ENCODE measurements at places on chromosomes 5 and 9.

GRCh38 chr9:99269416-99269815 lies 47.3 kb downstream of the SEC61B start:
- no peak for DNase-seq

GRCh38 chr5:135466178-135467050 lies 14.3 kb upstream of the TIFAB start:
- peak; percentile 58 for DNase-seq

GRCh38 chr9:79598562-79599345 lies 27.0 kb downstream of the TLE4 start:
- DNase-seq = no peak

DNA sequence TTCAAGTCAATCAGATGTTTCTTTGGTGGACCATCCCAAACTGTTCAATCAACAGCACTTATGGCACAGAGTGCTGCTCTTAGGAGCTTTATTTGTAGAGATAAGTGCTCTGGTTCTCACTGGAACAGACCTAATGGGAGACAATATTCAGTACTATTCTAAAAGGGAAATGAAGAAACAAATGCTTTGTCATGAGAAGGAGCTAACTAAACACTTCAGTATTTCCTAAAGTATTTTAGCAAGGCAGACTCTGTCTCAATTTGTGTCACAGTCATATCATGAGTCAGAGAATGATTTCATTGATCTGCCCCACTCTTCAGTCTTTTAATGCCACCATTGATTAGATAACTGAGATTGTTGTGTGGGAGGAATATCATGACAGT lies 175.3 kb downstream of the SLF1 start:
- no peak for DNase-seq

DNA sequence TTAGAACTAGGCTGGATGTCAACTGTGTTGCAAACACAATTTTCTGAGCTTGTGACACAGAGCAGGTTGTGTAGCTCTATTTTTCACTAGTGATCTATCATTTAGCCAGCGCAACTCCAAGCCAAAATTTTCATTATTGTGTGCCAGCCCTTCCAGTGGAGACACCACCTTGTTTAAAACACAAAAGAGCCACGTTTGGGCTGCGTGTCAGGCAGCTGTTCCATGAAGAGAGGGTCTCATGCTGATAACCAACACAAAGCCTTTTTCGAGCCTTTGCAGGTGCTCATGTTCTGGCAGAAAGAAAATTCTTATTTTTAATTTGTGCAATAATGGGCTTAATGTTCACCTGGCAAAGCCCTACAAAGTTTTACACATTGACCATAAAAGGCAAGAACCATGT lies 237.6 kb upstream of the RGMB start:
- no peak for DNase-seq

- DNase-seq = no peak
These were observed 217.4 kb downstream of the SLIT3 start for GRCh38 chr5:169083394-169084018.

GRCh38 chr5:93192087-93192486 lies 388.9 kb downstream of the NR2F1-AS1 start:
- no peak for DNase-seq

GRCh38 chr9:69027355-69028097 lies 8.0 kb upstream of the FXN start:
- peak; percentile 8 for DNase-seq

GRCh38 chr9:84319632-84320031 lies 20.9 kb downstream of the SLC28A3 start:
- DNase-seq = no peak

DNA sequence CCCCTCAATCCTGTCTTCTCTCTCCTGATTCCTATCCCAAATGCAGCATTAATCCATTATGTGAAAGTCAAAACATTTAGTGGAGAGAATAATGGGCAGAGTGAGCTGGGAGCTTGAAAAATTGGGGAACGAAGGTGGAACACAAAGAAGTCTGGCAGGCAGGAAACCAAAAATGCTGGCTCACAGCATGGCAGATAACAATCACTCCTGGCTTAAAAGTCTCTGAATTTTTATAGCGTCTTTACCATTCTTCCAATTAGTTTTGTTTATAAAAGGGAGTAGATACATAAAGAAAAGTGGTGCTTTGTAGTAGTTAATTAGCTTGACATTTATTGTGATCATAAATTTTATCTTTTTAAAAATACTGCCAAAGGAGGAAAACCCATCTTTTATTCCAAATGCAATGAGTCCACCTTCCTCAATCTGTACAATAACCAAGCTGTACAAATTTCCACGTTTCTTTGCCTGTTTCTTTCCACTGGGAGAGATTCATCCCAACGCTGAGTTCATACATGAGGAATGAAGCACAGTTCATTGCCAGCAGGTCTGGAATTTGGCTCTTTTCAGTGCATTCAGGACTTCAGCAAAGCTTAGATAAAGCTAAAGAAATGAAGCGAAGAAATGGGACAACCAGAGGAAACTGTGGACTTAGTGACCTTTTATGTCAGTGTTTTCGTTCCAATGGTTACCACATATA lies 174.7 kb downstream of the HMHB1 start:
- no peak for DNase-seq

GRCh38 chr5:96440185-96440538 lies 7.1 kb upstream of the PCSK1 start:
- no peak for DNase-seq

GRCh38 chr5:59483971-59484472 lies 409.5 kb downstream of the PDE4D start:
- no peak for DNase-seq

DNA sequence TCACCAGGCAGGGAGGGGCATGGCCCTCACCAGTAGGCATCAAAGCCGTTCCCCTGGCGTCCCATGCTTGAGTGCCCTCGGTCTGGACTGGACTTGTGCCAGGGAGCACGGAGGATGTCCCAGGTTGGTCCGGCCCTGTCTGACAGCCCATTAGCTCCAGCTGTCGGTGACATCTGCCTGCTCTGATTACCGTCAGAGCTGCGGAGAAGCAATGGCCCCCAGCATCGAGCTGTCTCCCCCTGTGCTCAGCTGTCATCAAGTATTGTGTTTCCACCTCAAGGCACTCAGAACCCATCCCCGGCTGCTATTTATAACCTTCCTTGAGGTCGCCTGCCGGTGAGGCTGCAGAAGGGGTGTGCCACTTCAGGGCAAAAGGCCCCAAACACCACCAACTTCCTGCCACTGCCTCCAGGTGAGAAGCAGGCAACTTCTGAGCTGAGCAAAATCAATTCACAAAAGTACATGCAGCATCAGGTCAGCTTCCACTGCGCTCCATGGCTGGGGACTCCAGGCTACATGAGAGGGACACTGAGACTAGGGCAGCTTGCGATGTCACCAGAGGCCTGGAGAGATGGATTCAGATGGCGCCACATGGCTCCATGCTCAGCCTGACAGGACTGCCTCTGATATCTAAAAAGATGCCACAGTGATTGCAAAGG lies 142.7 kb downstream of the C5orf15 start:
- DNase-seq = no peak

DNA sequence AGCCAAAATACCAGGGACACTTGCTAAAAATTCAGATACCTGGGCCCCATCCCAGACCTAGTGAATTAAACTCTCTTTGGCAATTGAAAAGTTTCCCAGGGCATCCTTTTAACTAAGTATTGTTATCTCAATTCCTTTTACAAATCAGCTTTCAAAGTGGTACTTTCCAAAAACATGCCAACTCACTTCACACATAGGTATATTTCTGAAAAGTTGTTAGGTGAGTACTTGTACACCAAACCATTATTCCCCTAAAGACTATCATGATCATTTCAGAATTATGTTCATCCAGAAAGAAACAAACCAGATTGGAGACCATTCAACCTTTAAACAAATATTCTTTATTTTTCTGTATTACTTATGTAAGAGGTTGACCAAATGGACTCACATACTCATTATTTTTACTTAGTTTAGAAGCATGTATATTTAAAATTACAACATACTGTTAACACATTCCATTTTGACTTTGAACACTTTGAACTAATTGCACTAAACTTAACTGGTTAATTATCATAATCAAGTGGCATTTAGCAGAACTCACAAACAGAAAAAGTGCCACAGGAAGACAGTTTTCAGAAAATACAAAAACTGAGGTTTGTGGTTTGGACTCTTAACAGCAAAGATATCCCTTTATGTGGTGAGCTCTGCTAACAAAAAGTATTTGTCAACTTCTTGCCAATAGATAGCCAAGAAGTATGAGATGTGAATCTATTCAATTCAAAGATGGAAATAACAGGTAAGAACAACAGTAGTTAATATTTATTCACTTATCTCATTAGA lies 40.7 kb downstream of the KIAA0825 start:
- no peak for DNase-seq

- no peak for DNase-seq
These were observed 172.5 kb downstream of the FSTL4 start for GRCh38 chr5:133439859-133440258.

GRCh38 chr9:19116107-19116790 lies 11.0 kb downstream of the PLIN2 start:
- no peak for DNase-seq

DNA sequence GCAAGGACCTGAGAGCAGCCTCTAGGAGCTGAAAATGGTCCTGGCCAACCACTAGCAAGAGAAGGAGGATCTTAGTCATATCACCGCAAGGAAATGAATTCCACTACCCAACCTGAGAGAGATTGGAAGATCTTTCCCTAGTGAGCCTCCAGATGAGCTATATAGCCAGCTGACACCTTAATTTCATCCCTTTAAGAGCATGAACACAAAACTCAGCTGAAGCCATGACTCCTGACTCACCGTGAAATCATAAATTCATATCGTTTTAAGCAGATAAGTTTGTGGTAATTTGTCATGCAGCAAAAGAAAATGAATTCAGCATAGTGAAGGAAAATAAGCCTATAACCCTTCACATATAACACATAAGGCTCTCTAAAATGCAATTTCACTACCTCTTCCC lies 23.5 kb downstream of the MAPKAP1 start:
- DNase-seq = no peak

GRCh38 chr5:177596775-177597238 lies 3.1 kb upstream of the B4GALT7 start:
- DNase-seq = no peak

- DNase-seq = no peak
These were observed 98.1 kb upstream of the FER start for GRCh38 chr5:108649646-108650045.

GRCh38 chr5:21603796-21604195 lies 1249.3 kb downstream of the CDH12 start:
- no peak for DNase-seq

DNA sequence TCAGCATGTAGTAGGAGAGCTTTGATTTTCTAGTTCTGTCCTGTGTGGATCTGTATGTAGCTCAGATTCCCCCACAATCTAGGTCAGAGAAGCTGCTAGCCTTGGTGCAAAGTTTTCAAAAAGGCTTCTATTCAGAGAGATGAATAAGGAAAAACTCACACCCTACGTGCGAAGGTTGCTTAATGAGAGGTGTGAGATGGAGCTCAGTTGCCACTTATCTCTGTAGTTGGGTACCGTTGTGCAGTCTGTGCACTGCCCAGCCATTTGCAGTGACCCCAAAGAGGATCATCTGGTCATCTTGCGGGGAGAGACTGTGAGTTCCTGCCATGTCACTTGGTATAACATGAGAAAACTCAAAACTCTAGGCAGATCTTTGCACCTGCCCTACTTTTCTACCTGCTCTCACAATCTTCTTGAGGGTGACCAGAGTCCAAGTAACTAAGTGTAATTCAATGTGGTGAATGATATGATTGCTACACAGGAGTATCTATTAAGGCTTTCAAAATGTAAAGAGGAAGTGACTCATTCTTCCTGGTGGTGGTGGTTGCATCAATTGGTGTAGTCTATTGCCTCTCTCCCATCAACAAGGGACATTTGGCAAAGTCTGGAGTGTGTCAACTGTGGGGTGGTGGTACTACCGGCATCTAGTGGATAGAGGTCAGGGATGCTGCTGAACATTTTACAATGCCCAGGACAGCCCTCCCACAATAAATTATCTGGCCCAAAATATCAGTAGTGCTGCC lies 65.2 kb downstream of the TMC1 start:
- no peak for DNase-seq

DNA sequence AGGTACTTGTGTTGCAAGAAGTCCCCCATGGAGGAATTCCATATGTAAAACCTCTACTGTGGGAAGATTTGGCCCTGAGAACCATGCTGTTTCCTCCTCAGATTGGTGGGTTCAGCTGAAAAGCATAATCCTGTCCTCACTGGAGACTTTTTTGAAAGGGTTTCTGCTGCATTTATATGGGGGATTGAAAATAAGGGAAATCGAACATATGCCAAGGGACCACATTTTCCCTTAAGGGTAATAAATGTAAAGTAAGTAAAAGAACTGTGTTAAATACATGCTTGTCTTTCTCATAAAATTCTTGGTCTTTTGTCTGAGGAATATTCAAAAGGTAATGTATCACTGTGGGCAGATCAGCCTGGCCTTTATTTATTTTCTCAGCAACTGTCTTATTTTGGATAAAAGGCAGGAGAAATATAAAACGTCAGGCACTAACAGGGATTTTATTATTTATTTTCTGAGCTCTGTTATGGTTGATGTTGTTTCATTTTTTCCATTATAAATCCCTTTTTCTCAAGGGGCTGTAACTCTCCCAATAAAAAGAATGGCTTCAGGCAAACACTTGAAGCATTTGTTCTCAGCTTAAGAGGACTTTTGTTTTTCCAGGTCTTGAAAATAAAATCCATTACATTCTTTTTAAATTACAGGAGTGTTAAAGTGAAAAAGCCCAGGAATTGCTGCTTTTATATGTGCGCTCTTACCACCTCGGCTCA lies 131.4 kb downstream of the FGF10 start:
- DNase-seq = no peak

- DNase-seq = no peak
These were observed 144.1 kb upstream of the ACOT12 start for GRCh38 chr5:81537905-81538547.

- no peak for DNase-seq
These were observed 3.4 kb downstream of the GARNL3 start for GRCh38 chr9:127267793-127268525.

DNA sequence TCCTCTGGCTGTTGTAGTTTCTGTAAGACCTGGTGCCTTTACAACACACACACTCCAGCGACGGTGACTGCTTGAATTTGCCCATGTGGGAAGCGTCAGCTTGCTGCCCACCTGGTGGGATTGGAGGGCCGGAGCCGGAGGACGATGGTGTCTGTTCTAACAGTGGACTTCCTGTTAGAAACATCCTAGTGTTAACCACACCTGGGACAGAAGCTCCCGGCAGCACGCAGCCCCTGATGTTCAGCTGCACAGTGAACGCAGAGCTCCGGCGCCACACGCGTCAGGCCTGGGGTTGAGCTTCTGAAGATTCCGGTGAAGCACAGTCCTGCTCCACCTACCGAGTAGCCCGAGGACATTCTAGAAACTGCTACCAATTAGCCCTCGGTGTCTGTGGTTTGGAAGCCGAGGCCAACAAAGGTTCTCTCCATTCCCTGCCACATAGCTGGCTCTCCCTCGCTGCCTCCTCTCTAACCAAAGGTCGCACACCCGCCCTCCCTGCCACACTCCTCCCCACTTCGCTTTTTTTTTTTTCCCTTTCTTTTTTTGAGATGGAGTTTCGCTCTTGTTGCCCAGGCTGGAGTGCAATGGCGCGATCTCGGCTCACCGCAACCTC lies 14.4 kb downstream of the PMPCA start:
- no peak for DNase-seq

- DNase-seq = no peak
These were observed 10.8 kb upstream of the BARX1 start for GRCh38 chr9:93965830-93966577.

GRCh38 chr9:88998911-88999310 lies 7.6 kb downstream of the S1PR3 start:
- no peak for DNase-seq

GRCh38 chr5:151670083-151670686 lies 16.5 kb downstream of the SPARC start:
- no peak for DNase-seq

All from stimulated activated CD4-positive, alpha-beta T cell treated with anti-CD3 and anti-CD28 coated beads, TNF-alpha, amount 100 ng/mL, for 1 hour (primary cell).